ENCODE measurements at places on chromosomes 11 and 22. TPM values are rescaled to one million over a fixed set of nuclear protein-coding genes. Genes with fewer than 3 reads are reported as not detected.

- DNase-seq, result peak; percentile 57
These were observed 133.2 kb upstream of the TEAD1 start for GRCh38 chr11:12540913-12541582.

GRCh38 chr22:22098457-22099193, 116.0 kb upstream of the TOP3B start:
- DNase-seq, result no peak

GRCh38 chr22:19036523-19037273, 85.5 kb downstream of the DGCR2 start:
- DNase-seq, result no peak

- DNase-seq, result no peak
These were observed 204.2 kb upstream of the TBCEL start for GRCh38 chr11:120819437-120820365.

GRCh38 chr22:38302906-38303305, 14.3 kb downstream of the CSNK1E start:
- no peak for DNase-seq

DNA sequence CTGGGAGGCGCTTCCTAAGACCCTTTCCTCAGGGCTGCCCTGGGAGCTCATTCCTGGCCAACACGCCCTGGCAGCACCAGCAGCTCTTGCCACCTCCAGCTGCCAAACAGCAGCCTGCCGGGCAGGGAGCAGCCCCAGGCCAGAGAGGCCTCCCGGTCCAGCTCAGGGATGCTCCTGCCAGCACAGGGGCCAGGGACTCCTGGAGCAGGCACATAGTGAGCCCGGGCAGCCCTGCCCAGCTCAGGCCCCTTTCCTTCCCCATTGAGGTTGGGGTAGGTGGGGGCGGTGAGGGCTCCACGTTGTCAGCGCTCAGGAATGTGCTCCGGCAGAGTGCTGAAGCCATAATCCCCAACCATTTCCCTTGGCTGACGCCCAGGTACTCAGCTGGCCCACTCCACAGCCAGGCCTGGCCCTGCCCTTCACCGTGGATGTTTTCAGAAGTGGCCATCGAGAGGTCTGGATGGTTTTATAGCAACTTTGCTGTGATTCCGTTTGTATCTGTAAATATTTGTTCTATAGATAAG, 7.6 kb downstream of the SLC39A13 start:
- DNase-seq, result peak; percentile 89

- DNase-seq, result no peak
These were observed 2.3 kb upstream of the WEE1 start for GRCh38 chr11:9571071-9571762.

- DNase-seq, result no peak
These were observed 52.6 kb downstream of the RDX start for GRCh38 chr11:110243791-110244190.

DNA sequence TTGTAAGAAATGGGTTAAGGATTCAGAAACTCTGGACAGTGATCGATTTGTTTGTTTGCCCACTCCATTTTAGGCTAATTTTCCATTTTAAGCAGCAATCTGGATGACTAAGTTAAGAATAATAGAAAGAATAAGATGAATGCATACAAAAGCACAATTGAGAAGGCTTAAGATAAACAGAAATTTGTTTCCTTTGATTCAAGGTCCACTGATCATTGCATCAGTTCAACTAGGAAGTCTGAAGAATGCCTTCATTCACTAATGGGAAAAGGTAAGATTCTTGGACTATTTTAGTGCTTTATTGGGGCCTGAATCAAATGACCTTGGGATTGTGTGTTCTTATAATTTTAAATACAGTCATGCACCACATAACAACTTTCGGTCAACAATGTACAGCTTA, 140.8 kb downstream of the CADM1 start:
- DNase-seq, result no peak

GRCh38 chr11:44865866-44866272, 84.8 kb downstream of the TP53I11 start:
- DNase-seq, result peak; percentile 83

DNA sequence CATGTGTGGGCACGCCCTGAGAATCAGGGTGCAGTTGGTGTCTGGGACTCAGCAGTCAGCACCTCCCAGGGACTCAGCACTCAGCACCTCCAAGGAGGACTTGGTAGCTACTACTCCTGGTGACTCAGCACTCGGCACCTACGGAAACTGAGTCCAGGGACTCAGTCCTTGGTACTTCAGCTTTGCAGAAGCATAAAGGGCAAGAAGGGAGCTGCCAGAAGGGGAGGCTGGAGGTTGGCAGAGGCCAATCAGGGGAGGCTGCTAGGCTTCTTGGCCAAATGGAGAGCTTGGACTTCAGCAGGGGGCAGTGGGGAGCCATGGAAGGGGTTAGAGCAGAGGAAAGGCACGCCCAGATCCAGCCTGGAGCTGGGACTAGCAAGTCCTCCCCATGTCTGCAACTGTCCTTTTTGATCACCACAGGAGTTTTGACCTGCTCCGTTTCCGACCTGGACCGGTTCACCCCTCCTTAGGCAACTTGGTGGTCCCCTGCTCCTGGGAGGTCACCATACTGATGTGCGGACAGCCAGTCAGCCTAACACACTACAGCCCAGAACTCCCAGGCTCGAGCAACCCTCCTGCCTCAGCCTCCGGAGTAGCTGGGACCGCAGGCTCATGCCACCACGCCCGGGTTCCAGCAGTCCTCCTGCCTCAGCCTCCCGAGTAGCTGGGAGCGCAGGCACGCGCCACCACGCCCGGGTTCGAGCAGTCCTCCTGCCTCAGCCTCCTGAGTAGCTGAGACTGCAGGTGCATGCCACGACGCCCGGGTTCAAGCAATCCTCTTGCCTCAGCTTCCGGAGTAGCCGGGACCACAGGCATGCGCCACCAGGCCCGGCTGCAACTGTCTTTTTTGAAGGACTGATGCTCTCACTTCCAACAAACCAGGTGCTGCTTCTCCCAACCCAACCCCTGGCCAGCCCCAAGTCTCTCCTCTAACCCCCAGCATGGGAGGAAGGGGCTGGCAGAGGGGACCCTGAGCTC, 1.5 kb downstream of the ANO9 start:
- no peak for DNase-seq

Gene CELF1
- 102 TPM for total RNA-seq

Gene CNTF
- 1.3 TPM for total RNA-seq

Gene RPL27A
- total RNA-seq, result 462 TPM

Gene OR52E8
- not detected for total RNA-seq

Gene DEPDC7
- 0.30 TPM for total RNA-seq

Gene RSF1
- 52.3 TPM for total RNA-seq

Measured in cardiac septum (tissue), 1 donor.